ENCODE measurements at places on chromosomes 2 and 18. TPM values are rescaled to one million over a fixed set of nuclear protein-coding genes. Genes with fewer than 3 reads are reported as not detected.
A peak's percentile ranks its signal among the peaks of the same experiment; 100 is the strongest.

SMAD4 gene
- 87.0 TPM for total RNA-seq

ALPG gene
- total RNA-seq = not detected

PRSS56 gene
- not detected for total RNA-seq

SH3BP4 gene
- total RNA-seq = 20.5 TPM

C1GALT1C1L gene
- 2.5 TPM for total RNA-seq

MAB21L4 gene
- not detected for total RNA-seq

ZNF516 gene
- total RNA-seq = 20.3 TPM

DYSF gene
- 54.1 TPM for total RNA-seq

CCL20 gene
- total RNA-seq = 2.1 TPM

MALL gene
- total RNA-seq = 20.8 TPM

DCC gene
- total RNA-seq = 0.42 TPM

- no peak for DNase-seq
Observed at GRCh38 chr2:18403921-18404522, 156.4 kb downstream of the RDH14 start.

- DNase-seq = no peak
Observed at GRCh38 chr2:164847981-164848741, 6.5 kb upstream of the COBLL1 start.

DNA sequence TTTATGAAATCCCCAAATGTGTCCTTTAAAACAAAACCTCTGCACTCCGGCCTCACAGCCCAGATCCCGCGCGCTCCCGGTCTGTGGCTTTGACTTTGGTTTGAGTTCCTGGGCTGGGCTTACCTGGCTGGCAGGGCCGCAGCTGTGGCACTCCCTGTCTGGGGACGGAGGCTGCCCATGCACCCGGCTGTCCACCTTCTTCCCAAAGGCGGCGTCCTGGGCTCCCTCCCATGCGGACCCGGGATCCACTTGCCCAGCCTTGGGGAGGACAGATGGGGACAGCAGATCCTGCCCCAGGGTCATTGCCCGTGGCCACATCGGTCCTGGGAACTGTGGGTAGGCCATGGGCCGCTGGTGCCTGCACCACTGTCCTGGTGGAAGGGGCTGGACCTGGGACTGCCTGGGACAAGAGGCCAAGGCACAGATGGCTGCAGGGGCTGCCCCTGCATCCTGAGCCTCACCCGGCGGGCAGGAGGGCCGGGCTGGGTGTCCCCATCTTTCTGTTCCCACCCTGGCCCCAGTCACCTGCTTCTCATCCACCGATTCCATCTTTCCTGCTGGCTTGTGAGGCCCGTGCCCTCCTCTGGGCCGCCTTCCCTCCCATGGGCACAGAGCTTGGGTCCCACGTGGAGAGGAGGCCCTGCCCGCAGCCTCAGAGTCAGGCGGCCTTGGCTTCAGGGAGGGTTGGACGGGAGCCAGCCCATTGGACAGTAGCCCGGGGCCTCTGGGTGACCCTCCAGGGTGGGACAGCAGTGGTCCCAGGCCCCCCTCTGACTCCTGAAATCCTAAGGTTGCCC, 27.7 kb downstream of the NFATC1 start:
- DNase-seq = no peak

DNA sequence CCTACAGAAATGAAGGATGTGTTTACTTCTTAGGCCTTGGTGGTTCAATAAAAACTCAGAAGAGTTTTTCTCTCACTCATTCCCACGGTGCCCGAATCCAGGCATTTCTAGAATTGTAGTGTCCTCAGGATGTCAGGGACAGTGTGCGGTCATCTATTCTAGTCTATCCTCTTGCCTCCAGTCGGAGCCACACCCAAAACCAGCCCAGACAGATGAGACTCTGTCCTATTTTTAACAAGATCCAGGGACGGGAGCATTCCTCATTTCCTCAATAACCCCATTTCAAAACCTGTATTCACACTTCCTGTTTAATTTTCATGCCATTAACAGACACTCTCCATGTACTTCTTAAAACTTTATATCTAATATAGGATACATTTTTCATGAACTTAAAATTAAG, 11.6 kb upstream of the RBMS1 start:
- DNase-seq = no peak

DNA sequence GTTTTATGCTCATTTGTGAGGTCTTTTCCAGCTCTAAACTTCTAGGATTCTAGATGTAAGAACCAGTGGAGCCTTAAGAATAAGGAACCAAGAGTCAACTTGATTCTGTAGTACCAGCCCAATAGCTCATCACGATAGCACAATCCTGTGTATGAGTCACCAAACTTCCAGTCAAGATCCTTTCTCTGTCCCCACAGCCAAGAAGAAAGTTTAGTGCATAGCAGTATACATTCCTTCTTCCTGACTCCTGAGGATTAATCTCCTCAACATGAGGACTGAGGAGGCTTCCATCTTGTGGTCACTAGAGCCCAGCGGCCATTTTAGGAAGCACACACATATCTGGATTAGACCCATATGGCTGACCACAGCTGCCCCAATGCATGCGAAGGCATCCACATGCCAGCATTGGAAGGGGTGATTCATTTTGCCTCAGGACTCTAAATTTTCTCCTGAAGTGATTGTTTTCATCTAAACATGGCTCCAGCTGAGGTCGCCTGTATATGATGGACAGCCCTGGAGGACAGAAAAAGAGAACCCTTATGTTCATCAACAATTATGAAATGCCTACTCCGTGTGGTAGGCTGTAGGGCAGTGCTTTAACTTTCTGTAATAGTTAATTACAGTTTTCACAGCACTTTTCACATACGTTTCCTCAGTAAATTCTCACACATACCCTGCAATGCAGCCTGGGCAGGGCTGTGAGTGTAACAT, 53.5 kb downstream of the RASGRP3 start:
- DNase-seq = no peak

DNA sequence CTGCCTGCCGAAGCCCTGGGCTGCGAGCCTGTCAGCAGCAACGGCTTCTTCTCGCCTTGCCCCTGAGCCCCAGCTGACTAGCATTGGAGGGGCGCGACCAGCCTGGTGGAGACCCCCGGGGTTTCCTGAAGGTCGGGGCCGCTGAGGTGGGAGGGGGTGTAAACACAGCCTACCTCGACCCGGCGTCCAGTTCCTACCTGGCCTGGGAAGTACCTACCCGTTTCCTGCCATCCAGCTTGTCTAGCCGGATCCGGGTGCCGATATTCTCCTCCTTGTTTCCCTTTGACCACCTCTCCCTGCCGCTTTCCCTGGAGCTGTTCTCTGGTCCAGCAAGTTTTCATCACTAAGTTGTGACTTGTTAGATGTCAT, 511 bp downstream of the MOB4 start:
- DNase-seq = no peak

DNA sequence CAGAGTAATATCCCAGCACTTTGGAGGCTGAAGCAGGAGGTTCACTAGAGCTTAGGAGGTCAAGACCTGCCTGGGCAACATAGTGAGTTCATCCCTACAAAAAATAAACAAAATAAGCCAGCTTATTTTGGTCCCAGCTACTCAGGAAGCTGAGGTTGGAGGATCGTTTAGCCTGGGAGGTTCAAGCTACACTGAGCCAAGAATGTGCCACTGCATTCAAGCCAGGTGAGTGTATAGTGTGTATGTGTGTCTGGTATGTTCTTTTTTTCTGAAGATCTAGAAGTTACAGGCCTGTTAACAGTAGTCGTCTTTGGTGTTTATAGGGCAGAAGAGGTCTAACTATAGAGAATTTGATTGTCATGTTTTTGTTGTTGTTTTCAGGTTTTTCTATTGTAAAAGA, 40.2 kb downstream of the ZC3H15 start:
- no peak for DNase-seq

DNA sequence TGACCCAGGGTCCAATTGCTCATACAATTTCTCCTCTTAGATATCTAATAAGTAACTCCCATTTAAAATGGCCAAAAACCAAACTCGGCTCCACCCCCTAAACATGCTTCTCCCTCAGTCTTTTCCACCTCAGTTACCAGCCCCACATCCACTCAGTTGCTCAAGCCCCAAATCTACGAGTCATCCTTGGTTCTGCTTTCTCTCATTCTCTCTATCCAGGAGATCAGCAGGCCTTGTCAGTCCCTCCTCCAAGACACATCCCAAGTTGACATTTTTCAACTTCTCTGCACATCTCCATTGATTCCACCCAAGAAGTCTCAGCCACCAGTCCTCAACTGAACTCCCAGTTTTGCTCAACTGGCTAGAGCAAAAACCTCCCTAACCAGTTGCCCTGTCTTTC, 40.5 kb upstream of the RTN4 start:
- no peak for DNase-seq

DNA sequence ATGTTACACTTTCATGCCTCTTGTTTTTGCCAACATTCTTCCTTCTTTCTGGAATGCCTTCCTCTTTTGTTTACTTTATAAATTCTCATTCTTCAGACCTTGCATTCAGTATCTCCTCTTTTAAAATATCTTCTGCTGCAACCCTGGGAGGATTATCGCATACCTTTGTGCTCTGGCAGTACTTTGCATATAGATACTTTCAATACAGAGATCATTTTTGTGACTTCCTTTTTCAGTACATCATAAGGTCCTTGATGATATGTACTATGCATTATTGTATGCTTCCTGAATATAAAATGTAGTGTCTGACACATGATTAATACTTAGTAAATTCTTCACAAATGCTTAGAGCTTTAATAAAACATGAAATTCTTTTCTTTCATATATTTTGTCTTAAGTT, 538.7 kb downstream of the TRIB2 start:
- no peak for DNase-seq

DNA sequence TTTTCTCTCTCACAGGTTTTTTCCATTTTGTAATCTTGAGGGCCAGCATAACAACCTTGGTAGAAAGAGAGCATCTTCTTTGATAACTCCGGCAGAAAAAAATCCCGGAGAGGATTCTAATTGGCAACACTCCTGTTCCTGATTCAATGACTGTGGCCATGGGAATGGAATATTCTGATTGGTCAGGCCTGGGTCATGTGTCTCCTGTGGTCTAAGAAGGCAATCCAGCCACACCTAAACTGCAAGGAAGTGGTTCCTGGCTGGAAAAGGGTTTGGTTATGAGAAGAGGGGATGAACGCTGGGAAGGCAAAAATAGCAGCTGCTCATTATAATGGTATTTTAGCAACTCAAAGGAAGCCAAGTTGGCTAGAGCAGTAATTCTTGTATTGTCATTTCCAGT, 24.8 kb upstream of the ZNF638 start:
- DNase-seq = no peak

DNA sequence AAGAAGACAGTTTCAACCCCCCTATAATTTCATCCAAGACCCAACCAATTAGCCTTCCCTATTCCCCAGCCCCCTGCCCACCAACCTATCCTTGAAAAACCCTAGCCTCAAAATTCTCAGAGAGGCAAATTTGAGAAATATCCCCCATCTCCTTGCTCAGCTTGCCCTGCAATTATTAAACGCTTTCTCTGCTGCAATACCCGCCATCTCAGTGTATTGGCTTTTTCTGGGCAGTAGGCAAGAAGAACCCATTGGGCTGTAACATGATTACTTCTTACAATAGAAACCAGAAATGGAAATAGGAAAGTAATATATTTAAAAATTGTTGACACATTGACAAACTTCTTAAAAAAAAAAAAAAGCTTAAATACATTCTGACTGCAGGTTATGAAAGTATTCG, 140.6 kb upstream of the CCDC150 start:
- DNase-seq = no peak

GRCh38 chr18:71405169-71405809, 1116.4 kb downstream of the SOCS6 start:
- DNase-seq = no peak

- no peak for DNase-seq
Observed at GRCh38 chr18:7950380-7951136, 383.4 kb downstream of the PTPRM start.

DNA sequence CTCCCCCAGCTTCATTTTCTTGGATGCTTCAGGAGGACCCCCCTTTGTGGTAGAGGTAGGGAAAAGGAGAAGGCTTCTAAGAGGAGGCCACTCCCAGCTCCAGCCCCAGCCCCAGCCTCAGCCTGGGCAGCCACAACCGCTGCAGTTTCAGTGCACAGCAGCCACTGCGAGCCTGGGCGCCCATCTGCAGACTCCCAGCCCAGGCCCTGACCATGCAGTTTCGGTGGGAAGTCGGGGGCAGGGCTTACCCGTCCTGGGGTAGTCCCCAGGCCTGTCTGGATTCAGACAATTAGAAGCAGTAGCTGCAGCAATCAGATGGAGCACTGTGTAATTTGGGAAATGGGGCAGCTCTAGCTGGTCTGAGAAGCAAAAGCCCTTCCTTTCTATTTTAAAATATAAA, 28.6 kb downstream of the ITM2C start:
- DNase-seq = peak; percentile 65

- DNase-seq = no peak
Observed at GRCh38 chr2:219084791-219085190, 24.1 kb upstream of the IHH start.

DNA sequence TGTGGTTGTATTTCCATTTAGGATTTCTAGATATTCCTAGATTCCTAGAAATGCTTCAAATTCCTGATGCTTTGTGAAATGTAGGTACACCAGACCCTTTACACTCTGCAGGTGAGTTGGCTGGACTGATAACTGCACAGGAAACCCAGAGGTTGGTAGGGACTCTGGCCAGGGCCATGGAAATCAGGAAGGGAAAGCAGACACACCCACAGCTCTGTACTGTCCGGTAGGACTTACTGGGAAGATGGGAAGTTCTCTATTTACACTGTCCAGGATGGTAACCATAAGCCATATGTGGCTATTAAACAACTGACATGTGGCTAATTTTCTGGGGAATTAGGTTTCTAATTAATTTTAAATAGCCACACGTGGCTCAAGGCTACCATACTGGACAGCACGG, 31.4 kb downstream of the NEMP2 start:
- no peak for DNase-seq

DNA sequence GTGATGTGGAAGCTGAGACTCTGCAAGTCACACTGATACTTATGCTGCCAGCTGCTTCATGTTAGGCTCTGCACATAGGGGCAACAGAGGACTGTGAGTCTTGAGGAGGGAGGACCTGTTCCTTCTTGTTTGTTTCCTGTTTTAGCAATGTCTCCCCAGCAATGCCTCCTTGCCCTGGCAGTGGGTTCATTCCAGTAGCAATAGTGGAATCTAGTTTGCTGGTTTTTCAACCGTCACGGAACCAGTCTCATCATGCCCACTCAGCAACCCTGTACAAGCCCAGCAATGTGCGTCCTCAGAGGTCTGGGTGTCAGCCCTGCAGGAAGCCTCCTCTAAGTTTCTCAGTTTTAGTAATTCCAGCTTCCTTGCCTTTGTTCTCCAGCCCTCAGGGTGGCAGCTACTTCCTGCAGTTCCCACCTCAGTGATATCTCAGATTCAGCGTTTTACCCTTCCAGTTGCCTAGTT, 20.5 kb upstream of the ITGB6 start:
- no peak for DNase-seq

- no peak for DNase-seq
Observed at GRCh38 chr18:60372596-60372995, at the start of gene MC4R. Gene MC4R (minus strand): TSS chr18:60372775. CDS start chr18:60372349, 426 bp downstream.

GRCh38 chr2:120878970-120879369, 143.3 kb downstream of the GLI2 start:
- no peak for DNase-seq

- no peak for DNase-seq
Observed at GRCh38 chr18:3983351-3983969, 471.6 kb downstream of the DLGAP1 start.

GRCh38 chr2:222504191-222504590, 79.8 kb downstream of the SGPP2 start:
- DNase-seq = no peak

GRCh38 chr2:147293991-147294824, 550.6 kb upstream of the ACVR2A start:
- no peak for DNase-seq
